ENCODE measurements at places on chromosomes 2 and 18.

GRCh38 chr2:101762451-101763171 lies 65.1 kb downstream of the MAP4K4 start:
- DNase-seq = no peak

DNA sequence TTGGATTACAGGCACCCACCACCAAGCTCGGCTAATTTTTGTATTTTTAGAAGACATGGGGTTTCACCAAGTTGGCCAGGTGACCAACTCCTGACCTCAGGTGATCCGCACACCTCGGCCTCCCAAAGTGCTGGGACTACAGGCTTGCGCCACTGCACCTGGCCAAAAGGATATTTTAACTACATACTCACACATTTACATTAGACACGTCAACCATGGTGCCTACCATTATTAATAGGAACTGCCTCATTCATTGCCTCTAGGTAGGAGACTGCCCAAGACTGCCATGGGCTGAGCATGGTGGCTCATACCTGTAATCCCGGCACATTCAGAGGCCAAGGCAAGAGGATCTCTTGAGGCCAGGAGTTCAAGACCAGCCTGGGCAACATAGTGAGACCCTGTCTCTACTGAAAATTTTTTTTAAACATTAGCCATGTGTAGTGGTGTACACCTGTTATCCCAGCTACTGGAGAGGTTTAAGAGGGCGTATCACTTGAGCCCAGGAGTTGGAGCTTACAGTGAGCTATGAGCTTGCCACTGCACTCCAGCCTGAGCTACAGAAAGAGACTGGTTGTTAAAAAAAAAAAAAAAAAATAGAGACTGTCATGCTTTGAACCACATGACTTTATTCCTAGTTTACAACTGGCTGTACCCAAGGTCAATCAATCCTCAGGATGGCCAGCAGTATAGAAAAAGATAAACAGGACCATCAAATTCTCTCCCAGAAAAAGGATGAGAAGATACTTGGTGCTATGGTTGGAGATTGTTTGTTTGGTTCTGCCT lies 31.1 kb upstream of the EPC2 start:
- no peak for DNase-seq

DNA sequence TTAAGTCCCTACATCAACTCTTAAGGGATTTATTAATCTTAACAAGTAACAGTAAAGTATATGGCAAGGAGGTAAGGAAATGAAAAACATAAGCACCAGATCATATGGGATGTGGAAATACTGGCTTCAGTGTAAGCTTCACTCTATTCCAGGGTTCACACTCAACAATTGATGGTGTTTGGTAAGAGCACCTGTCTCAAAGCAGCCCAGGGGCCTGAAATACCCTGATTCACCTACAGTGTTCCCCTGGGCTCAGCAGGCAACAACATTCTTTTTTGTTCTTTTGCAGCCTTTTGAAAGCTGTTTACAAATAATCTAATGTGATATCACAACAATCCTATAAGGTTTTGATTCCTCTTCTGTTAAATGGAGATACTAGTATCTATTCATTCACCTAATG lies 1.2 kb upstream of the MLPH start:
- DNase-seq = no peak

GRCh38 chr2:120687210-120687609 lies 48.5 kb upstream of the GLI2 start:
- no peak for DNase-seq

- DNase-seq = no peak
Observed at GRCh38 chr2:187920511-187920910, 366.3 kb upstream of the TFPI start.

DNA sequence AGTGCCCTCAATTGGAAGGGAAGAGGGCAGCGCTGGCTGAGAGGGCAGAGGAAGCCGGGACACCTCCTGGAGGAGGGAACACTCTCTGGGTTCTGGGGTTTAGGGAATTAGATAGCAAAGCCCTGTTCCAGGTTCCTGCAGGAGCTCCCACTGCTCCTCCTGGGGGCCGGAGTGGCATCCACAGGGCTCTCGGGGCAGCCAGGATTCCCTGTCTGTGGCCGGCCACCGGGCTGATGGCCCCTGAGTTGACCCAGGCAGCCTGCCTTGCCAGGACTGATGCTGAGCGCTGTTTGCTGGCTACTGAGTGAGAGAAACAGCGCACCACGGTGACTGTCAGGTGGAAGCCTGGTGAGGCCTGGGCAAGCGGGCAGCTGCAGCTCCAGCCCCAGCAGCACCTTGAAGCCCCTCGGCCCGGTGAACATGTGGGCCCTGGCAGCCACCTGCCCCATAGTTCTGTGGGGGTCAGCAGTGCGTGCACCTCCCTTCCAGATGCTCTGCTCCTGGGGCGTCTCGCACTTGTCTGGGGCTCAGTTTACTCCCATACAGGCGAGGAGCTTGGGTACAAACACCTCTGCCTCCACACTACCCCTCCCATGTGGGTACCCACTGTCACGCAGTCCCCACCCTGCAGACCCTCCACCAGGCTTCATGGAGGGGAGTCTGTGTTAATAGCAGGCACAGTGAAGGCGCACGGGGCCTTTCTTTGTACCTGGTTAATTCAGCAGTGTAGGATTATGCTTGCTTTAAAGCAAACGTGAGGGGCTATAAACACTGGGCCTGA lies 7.7 kb upstream of the ALLC start:
- no peak for DNase-seq

DNA sequence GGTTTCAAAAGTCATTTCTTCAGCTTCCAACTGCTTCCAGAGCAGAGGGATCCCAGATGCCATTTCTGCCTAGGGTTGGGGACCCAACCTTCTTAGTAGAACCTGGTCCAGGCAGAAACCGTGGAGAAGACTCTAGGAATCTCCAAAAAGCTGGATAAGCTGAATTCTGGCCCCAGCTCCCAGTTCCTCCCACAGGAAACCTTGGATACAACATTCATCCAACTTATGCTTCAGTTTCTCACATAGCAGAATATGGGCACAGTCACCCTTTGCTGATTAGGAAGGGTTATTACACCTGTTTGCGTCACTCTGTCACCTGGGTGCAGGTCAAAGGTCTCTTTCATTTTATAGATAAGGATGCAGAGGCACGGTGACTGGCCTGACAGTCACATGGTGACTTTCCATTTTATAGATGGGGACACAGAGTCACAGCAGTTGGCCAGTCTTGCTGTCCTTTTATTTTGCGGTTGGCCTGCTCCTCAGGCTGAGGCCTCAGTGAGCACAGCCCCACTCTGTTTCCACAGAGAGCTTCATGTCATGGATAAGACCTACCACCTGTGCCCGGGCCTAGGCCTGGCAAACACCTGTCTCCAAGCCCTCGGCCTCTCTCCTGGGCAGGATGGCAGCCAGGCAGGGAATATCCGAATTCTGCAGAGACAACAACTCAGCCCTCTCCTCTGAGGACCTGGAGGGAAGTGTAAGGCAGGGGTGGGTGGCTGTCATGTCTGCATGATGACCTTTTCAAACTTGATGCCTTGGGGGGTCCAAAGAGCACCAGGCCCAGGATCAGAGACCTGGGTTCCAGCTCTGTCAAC lies 148.8 kb downstream of the SMAD7 start:
- DNase-seq = no peak

GRCh38 chr2:236264256-236264655 lies at the start of gene ASB18:
ASB18 (minus strand) TSS chr2:236264406; CDS start chr2:236264345, 61 bp downstream.
- DNase-seq = peak; percentile 1

DNA sequence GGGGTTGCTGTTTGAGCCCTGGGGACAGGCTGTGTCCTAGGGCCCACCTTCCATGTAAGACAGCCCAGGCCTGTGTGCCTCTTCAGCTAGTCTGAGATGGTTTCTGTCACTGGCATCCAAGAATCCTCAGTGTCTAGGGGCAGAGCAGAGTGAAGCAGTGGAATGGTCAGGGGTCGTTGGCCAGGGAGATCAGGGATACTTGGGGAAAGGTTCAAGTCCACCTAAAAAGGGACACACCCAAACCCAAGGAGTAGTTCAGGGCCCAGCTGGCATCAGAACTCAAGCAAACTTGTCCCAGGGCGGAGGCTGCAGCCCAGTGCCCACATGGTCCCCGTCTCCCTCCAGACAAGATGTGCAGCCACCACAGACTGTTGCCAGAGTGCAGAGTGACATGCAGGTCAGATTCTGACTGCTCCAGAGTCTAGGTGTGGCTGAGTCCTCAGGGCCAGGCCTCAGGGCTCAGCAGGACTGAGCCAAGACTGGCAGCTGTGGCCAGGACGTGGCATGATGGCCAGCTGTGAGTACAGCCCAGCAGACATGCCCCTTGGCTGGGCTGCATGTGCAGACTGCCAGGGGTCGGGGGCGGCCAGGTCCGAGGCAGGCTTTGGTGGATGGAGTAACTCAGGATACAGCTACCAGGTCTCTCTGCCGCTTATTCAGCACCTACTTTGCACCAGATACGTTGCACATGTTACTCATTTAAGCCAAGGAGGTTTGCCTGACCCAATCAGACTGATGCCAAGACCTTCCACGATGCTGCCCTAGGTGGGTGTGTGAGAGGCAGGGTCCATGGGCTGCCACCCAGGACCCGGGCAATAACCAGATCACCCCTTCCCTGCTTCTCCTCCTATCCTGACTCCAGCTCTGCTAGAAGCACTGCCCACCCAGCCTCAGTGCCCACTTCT lies 146.6 kb downstream of the SMAD7 start:
- no peak for DNase-seq

DNA sequence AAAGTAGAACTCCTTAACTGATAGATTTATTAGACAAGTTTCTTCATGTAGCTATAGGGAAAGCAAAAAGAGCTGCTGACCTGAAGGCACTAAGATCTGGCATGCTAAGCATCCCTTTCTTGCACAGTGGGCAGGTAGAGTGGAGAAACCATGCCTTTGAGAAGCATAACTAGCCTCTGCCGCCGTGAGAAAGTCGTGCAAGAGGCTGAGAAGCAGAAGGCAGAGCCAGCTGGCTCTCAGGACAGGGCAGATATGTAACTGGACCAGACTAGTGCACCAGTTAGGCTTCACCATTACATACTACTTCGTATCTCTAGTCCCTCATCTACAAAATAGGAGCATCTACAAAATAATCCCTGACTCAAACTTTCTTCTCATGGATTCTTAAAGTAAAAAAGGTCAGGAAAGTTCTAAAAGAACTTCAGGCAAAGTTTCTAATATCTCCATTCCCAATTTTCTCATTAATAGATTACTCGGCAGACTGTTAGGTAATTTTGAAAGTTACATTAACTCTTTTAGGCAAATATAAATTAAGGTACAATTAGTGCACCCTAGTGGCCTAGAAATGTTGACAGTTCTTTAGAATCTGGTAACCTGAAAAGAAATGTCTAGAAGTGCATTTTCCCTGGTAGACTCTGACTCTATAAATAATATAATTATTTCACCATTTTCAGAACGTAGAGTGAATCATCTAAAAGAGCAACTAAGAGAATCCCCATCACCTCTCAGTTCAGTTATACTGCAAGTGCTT lies 10.3 kb downstream of the ERBB4 start:
- no peak for DNase-seq

- no peak for DNase-seq
Observed at GRCh38 chr2:29202819-29203495, 87.7 kb downstream of the CLIP4 start.

DNA sequence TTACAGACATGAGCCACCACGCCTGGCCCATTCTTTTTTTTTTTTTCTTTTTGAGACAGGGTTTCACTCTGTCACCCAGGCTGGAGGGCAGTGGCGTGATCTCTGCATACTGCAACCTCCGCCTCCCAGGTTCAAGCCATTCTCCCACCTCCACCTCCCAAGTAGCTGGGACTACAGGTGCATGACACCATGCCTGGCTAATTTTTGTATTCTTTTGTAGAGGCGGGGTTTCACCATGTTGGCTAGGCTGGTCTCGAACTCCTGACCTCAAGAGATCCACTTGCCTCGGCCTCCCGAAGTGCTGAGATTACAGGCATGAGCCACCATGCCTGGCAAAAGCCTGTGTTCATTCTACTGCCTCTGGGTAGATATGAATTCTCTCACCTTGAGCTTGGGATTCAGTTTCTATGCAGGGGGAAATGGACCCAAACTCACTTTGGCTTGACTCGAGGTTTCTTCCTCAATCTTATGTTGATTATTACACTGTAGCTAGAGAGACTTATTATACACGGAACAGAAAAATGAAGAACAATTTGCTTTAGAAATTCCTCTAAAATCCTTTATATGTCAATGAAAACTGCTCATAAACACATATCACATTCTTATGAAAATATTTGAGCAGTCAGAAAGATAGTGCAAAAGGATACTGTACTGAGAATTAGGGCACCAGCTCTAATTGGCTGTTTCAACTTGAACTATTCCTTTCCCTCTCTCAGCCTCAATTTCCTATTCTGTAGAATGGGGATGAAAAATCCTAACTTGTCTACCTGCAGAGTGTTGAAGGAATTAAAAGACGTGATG lies 252.3 kb downstream of the MYCN start:
- DNase-seq = no peak

DNA sequence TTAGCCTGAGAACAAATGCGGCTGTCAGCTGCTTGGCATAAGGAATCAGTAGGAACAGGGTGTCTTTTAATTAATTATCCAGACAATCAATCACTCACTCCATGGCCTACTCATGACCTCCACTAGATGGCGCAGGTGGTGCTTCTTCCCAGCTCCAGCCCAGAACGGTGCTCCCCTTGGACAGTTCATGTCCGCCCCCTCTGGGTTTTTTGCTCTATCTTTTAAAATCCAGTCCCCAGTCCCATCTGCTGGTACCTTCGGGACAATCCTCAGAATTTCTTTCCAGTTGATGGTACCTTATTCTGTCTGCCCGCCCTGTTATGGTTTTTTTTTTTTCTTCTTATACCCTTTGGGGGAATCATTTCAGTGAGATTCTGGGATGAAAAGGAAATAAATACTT lies 99.8 kb downstream of the CACNB4 start:
- no peak for DNase-seq

- no peak for DNase-seq
Observed at GRCh38 chr2:180840641-180841040, 139.8 kb upstream of the UBE2E3 start.

DNA sequence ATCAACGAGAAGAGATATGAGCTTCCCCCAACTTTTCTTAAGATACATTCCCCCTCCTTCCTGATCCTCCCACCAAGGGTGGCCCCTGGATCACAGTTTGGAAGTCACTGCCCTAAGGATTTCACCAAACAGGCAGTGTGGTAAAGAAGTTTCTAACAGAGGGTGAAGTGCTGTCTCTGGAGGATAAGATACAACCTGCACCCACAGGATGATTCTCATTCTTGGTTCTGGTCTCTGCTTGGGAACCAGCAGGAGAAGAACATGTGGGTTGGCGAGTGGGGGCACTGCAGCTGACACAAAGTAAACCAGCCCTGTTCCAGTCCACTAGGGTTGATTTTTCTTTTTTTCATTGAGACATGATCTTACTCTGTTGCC lies 9.3 kb downstream of the NFE2L2 start:
- no peak for DNase-seq
